ENCODE measurements at places on chromosomes 16 and 17. TPM values are rescaled to one million over a fixed set of nuclear protein-coding genes. Genes with fewer than 3 reads are reported as not detected.

The KRTAP4-4 gene
- polyA plus RNA-seq, result not detected

The CCL5 gene
- polyA plus RNA-seq, result 16.2 TPM

- DNase-seq, result no peak
Measured at GRCh38 chr17:44268709-44269534, 987 bp upstream of the SLC4A1 start.

DNA sequence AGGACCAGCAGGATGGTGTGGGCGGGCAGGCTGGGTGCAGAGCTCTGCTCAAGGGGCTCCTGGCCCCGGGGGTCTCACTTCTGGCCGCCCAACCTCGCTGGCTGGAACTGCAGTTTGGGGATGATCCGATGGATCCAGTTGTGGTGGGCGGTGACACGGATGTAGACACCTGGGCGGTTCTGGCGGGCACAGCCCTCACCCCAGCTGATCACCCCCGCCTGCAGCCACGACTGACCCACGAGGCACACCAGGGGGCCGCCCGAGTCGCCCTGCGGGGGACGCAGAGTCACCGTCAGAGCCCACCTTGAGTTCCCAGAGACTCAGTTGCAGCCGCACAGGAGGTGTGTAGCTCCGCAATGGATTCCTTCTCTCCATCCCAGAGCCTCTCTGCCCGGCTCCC lies 7.5 kb downstream of the PRSS27 start:
- no peak for DNase-seq

- no peak for DNase-seq
Measured at GRCh38 chr17:70869402-70870085, 700.2 kb downstream of the KCNJ2 start.

GRCh38 chr16:84597931-84598351 lies 19.9 kb downstream of the COTL1 start:
- no peak for DNase-seq

- no peak for DNase-seq
Measured at GRCh38 chr16:54316095-54316889, 29.7 kb upstream of the IRX3 start.

GRCh38 chr16:57533431-57534336 lies 2.7 kb downstream of the CCDC102A start:
- DNase-seq, result peak; percentile 16

DNA sequence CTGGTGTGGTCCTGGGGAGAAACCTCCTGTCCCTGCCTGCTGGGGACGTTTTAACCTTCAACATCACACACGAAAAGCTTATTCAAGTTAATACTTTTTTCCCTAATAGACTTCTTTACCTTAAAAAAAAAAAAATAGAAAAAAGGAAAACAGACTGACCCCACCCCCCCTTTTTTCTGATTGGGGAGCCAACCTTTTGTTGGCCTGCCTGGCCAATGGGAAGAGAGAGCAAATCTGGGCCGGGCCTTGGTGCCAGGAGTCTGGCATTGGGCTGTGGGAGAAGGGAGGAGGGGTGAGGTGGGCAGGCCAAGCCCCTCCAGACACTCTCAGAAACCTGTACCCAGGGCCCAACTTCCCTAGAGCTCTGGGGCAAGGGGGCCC lies 3.0 kb downstream of the CBX8 start:
- DNase-seq, result no peak

GRCh38 chr16:68800257-68800875 lies 43.0 kb upstream of the TANGO6 start:
- DNase-seq, result peak; percentile 60

DNA sequence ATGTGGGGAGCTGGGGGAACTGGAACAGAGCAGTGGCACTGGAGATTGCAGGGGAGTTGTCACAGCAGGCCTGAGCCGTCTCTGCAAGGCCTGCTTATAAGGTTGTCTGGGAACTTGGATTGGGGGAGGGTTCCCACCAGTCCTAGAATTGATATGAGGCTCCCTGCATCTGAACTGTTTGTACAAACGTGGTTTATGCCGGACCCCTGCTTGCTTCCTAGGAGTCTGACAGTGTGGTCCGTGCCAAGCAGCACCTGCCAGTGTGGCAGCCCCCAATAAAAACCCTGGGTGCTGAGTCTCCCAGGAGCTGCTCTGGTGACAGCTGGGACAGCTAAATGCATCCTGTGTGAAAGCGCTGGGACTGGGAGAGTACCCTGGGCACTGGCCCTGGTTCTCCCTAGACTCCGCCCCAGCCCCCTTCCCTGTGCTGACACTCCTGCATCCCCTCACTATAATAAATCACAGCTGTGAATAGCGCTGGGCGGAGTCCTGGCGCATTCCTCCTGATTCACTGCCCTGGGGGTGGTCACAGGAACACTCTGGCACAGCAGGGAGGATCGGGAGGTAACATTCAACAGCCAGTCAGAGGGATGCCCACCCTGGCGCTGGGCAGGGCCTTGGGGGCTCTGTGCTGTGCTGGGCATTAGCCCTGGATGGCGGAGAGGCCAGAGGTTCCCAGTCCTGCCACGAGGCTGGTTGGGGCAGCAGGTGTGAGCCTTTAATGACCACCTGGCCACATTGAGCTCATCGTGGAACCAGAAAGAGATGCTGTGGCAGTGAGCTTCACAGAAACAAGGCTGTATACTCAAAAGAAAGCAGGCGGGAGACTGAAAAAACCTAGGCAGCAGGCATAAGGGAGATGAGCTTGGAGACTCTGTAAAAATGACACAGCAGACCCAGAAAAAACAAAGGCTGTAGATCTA lies 45.6 kb downstream of the RMI2 start:
- no peak for DNase-seq

DNA sequence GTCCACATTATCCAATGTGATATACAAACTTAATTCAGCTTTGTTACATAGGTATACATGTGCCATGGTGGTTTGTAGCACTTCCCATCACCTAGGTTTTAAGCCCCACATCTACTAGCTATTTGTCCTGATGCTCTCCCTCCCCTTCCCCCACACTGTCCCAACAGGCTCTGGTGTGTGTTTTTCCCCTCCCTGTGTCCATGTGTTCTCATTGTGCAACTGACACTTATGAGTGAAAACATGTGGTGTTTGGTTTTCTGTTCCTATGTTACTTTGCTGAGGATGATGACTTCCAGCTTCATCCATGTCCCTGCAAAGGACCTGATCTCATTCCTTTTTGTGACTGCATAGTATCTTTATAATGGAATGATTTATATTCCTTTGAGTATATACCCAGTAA lies 196.7 kb downstream of the CDH11 start:
- no peak for DNase-seq

- no peak for DNase-seq
Measured at GRCh38 chr17:72931163-72931562, 161.3 kb downstream of the SLC39A11 start.

The PTX4 gene
- polyA plus RNA-seq, result 1.3 TPM

GRCh38 chr17:59874376-59874775 lies 18.4 kb downstream of the TUBD1 start:
- no peak for DNase-seq

GRCh38 chr16:8935989-8936388 lies 27.7 kb downstream of the USP7 start:
- DNase-seq, result no peak

- DNase-seq, result no peak
Measured at GRCh38 chr16:57999971-58000705, at the start of gene ZNF319. ZNF319 (minus strand) TSS chr16:58000672; CDS start chr16:57998265, 2,407 bp downstream.

The BAIAP3 gene
- 23.0 TPM for polyA plus RNA-seq

GRCh38 chr17:35449371-35449931 lies 885 bp upstream of the SLFN13 start:
- DNase-seq, result no peak

- DNase-seq, result peak; percentile 53
Measured at GRCh38 chr16:29809850-29810698, 1.9 kb upstream of the PRRT2 start.

GRCh38 chr17:67902511-67903231 lies 77.4 kb downstream of the BPTF start:
- DNase-seq, result peak; percentile 77

- no peak for DNase-seq
Measured at GRCh38 chr16:70772493-70772892, 28.5 kb downstream of the VAC14 start.

GRCh38 chr16:31440516-31441184 lies 1.9 kb downstream of the ZNF843 start:
- no peak for DNase-seq

DNA sequence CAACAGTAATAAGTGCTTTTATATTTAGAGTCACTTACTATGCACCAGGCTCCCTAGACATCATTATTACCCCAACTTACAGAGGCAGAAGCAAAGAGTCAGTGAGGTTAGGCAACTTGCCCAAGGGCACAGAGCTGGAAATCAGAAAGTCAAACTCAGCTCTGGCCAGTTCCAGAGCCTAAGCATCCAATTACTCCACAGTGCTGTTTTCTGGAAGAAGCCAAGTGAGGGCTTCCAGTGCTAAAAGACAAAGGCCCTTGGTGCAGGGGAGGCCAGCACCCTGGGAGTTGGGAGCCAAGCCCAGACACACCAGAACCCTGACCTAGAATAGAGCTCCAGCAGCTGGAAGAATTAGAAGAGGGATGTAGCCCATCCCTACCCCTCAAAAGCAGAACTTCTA lies 40.2 kb downstream of the C17orf67 start:
- DNase-seq, result peak; percentile 34

DNA sequence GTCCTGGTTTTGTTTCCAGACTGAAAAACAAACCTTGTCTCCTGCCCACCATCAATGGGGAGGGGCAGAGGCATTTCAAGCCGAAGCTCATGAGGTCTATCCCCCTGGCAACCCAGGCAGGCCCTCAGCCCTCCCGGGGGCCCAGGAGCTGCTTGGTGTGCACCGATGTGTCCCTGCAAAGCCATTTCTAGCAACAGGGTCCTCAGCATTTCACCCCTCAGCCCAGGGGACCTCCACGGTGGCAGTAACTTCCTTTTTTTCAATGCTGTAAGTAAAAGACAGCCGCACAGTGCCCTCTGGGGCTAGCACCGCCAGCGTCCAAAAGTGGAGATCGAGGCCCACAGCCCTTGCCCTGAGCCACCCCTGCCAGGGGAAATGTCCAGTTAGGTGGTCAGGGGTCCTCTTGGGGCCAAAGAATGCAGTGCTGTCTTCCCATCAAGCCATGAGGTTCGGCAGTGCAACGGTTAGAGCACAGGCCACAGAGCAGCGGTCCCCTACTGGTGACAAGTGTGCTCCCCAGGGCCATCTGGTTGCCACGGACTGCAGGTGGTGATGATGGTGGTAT lies 79.9 kb downstream of the LITAF start:
- DNase-seq, result no peak

The HLF gene
- polyA plus RNA-seq, result 7.0 TPM

DNA sequence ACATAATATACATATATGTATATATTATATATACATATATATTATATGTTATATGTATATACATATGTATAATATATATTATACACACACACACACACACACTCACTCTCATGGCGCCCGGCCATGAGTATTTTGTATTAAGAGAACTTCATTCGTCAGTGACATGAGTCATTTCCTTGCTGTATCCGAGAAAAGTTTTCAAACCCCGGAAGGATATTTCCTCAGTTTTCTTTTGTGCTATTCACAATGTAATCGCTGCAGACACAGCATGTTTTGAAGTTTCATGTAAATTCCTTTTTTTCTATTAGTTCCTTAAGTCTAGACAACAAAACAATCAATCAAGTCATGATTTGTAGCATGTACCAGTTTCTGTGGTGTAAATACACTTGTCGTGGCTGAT lies 33.3 kb downstream of the OR1D5 start:
- DNase-seq, result no peak

DNA sequence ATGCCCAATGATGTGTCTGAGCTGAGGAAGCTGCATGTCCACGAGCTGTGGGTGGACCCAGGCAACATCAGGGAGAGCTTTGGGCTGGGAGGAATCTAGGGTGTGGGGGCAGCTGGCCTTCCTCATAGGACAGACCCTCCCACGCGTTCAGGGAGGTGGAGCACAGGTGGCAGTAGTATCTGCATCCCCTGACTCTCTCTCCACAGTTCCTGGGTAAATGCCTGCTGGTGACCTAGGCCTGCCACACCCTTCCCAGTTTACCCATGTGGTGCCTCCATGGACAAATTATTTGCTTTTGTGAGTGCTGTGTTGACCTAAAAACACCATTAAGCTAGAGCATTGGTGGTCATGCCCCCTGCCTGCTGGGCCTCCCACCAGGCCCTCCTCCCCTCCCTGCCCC lies 3.2 kb downstream of the HBM start:
- no peak for DNase-seq

GRCh38 chr17:34423978-34424813 lies 61.2 kb upstream of the CCL1 start:
- no peak for DNase-seq

DNA sequence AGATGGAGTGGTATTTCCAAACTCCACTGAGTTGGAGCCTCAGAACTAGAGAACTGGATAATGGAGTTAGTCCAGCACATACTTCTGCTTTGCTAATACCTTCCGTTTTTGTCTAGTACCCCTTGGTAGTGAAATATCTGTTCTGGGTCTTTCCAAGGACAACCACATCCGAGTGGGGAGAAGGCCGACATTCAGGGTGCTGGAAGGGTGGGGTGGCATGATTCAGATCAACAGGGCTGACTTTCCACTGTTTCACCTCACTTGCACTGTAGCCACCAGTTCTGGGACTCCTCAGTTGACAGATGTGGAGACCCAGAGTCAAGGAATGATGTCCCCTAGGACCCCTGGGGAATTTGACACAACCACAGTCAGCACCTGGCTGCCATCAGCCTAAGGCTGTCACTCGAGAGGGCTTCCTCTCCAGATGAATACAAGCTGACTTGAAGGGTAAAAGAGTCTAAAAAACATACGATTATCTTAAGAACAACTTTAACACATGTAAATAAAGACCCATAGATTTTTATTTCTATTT lies 84.8 kb upstream of the HNF1B start:
- no peak for DNase-seq

The KPNB1 gene
- 391 TPM for polyA plus RNA-seq

- DNase-seq, result peak; percentile 91
Measured at GRCh38 chr17:72118335-72119076, 2.3 kb upstream of the SOX9 start.

- DNase-seq, result no peak
Measured at GRCh38 chr16:49580751-49581303, 207.2 kb downstream of the C16orf78 start.

DNA sequence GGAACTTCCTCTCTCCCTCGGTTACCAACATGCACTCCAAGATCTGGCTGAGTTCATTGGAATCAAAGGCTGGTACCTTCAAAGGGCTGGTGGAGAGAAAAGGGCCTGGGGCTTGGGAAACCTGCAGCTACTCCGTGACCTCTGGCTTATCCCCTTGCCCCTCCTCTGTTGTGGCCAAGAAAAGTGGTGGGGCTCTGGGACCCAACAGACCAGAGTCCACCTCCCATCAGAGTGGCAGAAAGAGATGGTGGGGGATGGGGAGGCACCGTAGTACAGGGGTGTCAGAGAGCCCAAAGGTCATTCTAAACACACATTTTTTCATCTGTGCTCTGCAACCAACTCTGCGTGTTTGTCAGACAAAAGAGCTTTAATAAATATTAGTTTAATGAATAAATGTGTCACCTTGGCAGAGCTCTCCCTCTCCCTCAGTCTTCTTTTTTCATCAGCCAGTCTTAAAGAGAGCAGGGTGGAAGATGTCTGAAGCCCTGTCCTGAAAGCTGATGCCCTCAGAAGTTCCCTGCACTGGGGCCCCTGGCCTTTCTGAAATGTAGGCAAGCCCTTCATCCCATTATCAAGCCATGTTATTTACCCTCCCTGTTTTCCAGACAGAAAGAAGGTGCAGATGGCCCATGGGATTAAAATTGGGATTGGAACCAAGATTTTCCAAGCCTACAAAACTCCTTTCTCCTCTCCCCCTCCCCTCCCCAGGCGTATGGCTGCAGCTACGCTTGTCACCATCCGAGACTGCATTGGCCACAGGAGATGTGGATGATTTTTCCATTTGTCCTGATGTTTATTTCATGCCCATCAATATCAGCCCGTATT lies 227.3 kb downstream of the CCDC182 start:
- DNase-seq, result no peak
